ENCODE measurements at places on chromosomes 5 and 9.

GRCh38 chr9:5489630-5490490 is 20.5 kb upstream of the PDCD1LG2 start:
- no peak for DNase-seq

- DNase-seq: no peak
These were observed 42.7 kb downstream of the SYK start for GRCh38 chr9:90844326-90844725.

GRCh38 chr5:170821257-170821800 is 37.8 kb downstream of the GABRP start:
- DNase-seq: no peak

DNA sequence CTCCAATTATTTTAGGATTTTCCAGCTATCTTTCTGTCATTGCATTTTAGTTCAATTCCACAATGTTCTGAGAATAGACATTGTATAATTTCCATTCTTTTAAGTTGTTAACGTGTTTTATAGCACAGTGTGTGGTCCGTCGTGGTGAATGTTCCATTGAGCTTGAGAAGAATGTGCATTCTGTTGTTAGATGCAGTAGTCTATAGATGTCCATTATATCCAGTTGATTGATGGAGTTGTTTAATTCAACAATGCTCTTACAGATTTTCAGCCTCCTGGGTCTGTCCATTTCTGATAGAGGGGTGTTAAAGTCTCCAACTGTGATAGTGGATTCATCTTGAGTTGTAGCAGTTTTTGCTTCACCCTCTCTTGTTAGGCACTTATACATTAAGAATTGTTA is 1587.7 kb upstream of the NUDT12 start:
- DNase-seq: no peak

DNA sequence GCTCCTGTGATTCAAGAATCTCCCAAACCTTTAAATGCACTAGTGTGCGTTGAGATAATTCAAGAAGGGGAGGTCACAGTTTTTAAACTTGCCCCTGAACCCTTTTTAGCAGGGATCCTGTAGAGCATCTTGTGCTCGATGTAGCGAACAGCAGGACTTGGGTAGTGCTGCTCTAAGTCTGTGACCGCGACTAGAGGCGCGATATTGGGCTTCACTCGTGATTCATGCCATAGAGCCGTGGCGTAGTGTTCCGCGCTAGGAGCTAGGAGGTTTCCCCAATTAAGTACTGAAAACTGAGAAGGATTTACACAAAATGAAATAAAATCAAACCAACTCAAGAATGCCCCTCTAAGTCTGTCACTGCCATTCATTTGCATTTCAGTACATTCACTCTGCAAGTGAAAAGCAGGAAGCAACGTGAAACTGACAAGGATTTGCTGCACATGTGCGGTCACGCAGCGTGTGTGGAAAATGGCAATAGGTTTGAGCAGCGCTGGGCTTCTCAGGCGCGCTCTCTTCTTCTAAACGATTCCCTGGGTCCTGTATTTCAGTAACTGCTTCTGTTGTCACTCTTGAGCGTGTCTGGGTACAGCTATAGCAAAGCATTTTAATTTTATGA is 1135.9 kb upstream of the WWC1 start:
- DNase-seq: no peak

DNA sequence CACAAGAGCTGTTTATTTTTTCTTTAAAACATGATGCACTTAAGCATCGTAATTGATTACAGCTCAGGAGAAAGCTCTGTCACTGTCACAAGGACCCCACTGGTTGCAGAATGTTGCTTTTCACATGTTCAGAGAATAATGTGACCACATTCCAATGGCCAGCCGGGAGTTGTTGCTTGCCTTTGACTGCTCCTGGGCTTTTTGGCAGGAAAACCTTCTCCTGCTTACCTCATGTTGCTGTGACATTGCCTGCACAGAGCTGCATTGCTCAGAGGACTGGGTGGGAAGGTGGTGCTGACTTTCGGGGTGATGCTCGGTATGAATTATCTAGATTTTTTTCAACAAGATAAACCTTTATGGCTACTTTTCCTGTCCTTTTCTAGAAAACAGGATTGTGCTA is 88.2 kb downstream of the PALM2AKAP2 start:
- DNase-seq: no peak

GRCh38 chr9:69535286-69535832 is 136.8 kb downstream of the APBA1 start:
- DNase-seq: no peak

GRCh38 chr9:121751686-121752445 is 100.4 kb downstream of the DAB2IP start:
- no peak for DNase-seq

- DNase-seq: no peak
These were observed 274.2 kb upstream of the SMC2 start for GRCh38 chr9:103819936-103820335.

- no peak for DNase-seq
These were observed 237.5 kb downstream of the CHSY3 start for GRCh38 chr5:130141659-130142320.

DNA sequence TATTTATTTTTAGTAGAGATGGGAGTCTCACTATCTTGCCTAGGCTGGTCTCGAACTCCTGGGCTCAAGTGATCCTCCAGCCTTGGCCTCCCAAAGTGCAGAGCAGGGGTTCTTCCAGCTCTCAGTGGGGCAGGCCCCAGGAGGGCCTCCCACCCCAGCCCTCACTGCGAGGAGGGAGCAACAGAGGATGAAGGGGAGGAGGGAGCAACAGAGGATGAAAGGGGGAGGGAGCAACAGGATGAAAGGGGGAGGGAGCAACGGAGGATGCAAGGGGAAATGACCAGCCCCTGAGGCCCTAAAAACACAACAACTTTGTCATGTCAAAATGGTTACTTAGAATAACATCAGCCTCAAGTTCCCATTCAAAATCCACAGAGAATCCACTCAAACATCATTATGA is 10.0 kb downstream of the TRIM14 start:
- no peak for DNase-seq

- DNase-seq: no peak
These were observed 240.7 kb upstream of the CLINT1 start for GRCh38 chr5:158099571-158100105.

DNA sequence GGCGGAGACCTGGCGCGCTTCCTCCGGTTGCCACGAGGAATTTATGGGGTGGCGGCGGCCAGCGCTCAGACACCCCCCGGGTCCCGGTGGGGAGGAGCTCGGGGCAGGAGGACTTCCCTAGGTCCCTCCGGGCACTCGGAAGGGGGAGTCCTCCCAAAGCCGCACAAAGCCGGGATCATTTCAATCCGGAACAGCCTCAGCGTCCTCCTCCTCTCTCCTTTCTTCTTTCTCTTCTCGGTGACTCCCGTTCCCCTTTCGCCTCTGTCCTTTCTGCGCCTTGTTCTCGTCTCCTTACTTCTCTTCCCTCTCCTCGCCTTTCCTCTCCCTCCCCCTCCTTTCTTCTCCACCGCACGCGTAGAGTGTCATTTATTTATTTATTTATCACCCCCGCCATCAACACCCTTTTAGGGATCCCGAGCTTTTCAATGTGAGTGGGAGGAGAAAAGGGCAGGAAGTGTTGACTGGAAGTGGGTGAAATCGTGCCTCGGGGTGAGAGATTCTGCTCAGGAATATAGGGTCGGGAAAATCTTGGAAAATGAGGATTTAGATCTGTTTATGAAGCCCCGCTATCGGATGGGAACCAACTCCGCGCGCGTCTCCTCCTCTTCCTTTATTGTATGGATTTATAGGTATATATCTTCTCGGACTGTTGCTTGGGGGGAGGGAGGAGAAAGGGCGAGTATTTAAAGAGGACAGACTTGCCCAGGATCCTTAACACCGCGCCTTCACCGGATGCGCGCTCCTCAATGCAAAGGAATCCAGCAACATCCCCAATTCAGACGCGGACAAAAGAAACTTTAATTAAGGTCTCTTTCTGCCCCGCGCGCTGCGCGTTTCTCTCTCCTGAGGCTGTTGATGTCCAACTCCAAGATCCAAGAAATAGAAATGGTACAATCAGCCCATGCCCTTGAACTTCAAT is 2.0 kb upstream of the ZNF462 start:
- DNase-seq: no peak

GRCh38 chr5:167877924-167878323 is 413.5 kb upstream of the WWC1 start:
- DNase-seq: no peak

DNA sequence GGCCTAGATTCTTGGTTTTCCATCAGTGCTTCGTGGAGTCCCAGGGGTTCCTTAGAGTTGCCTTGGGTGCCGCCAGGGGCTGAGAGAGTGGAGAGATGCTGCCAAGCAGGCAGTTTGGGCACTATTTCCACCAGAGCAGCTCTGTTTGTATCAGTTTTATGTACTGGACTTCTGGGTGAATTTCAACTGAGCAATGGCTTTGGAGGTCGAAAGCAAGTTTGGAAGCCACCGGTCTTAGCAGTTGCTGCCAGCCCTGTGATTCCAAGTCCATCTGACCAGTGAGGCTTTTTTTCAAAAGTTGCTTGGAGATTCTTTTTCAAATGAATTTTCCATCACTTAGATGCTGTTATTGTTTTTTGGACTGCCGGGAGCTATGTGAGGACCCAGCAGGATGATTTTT is 68.5 kb downstream of the ANGPTL2 start:
- DNase-seq: no peak

DNA sequence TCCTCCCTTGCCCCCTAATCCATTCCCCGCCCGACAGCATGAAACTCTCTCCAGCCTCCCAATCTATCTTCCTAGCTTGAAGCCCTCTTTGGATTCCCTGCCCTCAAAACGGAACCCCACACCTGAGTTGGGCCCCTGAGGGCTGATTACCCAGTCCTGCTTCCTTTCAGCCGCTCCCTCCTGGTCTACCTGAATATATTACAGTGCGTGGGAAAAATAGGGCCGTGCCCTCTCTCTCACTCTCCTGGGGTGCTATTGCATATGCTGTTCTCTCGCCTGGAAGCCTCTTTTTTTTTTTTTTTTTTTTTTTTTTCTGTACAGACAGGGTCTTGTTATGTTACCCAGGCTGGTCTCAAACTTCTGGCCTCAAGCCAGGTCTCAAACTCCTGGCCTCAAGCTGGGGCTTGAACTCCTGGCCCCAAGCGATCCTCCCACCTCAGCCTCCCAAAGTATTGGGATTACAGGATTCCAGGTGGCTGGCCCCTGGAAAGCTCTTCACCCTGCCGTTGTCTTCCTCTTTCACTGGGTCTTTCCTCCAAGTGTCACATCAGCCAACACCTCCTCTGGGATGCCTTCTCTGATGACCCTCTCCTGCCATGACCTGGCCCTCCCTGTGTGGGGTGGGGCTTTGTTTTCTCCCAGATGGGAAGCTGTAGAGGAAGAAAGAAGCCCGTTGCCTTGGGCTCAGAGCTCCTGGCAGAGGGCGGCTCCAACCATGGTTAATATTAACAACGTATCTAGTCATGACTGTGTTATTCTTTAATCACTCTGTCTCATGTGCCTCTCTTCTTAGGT is 8.2 kb downstream of the DNM1 start:
- DNase-seq: no peak

GRCh38 chr5:143233031-143233430 is 170.5 kb downstream of the NR3C1 start:
- DNase-seq: no peak

GRCh38 chr5:138974227-138975063 is 99.3 kb upstream of the LRRTM2 start:
- no peak for DNase-seq

GRCh38 chr9:71806901-71807307 is 38.6 kb upstream of the CEMIP2 start:
- peak; percentile 58 for DNase-seq

- DNase-seq: no peak
These were observed 615.1 kb downstream of the TLE1 start for GRCh38 chr9:81074221-81074620.

- no peak for DNase-seq
These were observed 77.3 kb upstream of the SH3PXD2B start for GRCh38 chr5:172531704-172532026.

- no peak for DNase-seq
These were observed 832.5 kb downstream of the TAF11L14 start for GRCh38 chr5:18466731-18467130.

DNA sequence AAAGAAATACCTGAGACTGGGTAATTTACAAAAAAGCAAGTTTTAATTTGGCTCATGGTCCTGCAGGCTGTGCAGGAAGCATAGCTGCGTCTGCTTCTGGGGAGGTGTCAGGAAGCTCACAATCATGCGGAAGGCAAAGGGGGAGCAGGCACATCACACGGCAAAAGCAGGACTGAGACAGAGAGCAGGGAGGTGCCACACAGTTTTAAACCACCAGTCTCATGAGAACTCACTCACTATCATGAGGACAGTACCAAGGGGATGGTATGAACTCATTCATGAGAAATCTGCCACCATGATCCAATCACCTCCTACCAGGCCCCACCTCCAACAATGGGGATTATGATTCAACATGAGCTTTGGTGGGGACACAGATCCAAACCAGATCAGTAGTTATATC is 96.2 kb downstream of the OSTF1 start:
- no peak for DNase-seq

DNA sequence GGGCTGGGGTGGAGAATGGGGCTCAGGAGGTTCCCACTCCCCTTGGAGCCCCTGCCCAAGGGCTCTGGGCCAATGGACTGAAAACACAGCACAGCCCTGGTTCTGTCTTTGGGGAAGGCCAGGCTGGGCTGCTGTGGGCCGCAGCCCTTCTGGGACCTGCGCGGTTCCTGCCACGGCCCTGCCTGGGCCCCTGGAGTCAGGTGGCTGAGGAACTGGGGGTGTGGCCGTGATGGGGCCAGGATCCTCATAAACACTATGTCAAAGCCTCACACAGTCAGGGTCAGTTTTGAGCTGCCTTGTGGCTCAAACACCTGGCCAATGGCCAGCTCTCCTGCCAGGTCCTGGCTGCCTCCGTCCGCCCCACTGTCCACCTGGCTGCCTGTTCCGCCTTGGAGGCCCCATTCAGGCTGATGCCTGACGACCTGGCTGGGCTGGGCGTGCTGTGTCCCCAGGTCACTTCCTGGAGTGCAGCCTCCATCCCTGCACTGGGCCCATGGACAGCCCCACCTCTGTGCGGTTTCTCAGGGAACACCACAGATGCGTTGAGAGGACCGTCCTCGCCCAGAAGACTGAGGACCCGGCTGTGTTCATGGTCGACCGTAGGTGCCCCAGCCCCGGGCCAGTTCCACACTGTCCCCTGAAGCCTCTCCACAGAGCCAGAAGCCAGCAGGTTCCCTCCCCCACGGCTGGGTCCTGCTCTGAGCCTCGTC is 27.5 kb downstream of the PAEP start:
- no peak for DNase-seq

DNA sequence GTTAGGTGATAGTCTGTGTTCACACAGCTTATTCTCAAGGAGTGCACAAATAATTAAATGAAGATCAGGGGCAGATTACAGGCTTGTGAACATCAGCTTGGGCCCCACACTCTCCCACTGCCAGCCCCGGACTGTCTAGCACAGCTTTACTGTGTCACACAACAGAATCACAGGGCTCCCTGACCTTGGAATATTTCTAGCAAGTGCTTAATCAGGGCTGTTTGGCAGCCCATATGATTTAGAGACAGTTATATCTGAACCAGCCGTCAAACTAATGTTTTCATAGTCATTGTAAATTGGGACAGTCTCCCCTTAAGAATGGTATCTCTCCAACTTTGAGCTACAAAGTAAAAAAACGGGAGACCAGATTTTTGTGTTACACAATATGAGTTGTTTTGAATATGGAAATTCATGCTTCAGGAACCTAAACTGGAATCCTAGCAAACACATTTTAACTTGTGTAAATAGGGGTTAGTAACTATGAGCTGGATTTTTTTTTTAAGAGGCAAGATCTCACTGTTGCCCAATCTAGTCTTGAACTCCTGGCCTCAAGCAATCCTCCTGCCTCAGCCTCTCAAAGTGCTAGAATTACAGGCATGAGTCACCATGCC is 517.6 kb downstream of the BNC2 start:
- no peak for DNase-seq

GRCh38 chr5:54638106-54638505 is 120.5 kb downstream of the SNX18 start:
- no peak for DNase-seq

All from stimulated activated CD4-positive, alpha-beta T cell treated with anti-CD3 and anti-CD28 coated beads, Interleukin-4, amount 100 ng/mL, for 4 hours (primary cell).